Stimulated activated CD4-positive, alpha-beta T cell treated with anti-CD3 and anti-CD28 coated beads, TNF-alpha, amount 100 ng/mL, for 1 hour (primary cell): ENCODE measurements at places on chromosomes 12 and 14.

DNA sequence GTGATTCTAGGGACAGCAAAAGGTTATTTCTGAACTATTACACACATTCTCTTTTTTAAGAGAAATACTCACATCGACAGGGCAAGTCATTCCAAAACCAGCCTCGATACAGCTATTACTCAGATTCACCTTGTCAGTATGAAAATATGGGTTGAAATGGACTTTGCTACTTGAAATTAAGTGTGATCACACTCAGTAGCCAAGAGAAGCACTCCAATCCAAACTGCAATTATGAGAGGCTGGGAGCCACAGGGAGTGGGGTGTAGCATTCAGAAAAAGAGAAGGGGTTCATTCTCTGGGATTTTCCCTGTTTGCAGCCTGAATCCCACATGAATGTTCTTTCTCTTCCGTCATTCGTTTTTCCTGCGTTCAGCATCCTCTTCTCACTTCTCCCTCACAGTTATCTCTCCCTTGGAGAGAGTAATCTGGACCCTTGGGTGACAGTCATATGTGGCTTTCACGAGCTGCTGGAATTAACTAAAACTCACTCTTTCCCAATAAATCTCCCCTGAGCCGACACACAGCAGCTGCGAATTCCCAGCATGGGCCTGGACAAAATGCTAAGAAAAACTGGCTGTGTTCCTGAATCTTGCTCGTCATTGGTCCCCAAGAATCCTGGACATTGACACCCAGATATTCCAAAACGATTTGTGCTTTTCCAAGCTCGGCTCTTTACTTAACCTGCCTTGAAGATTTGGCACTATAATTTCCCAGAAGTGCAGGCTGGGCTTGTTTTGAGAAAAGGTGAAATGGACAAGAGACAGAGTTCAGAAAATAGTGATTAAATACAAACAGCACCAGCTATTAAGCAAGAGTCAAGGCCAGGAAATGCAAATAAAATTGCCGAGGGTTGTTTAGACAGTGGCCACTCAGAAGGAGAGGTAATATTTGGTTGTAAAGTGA is 199.5 kb upstream of the PLEKHG7 start:
- DNase-seq, result no peak

GRCh38 chr12:119594772-119595445 is 1.3 kb downstream of the TMEM233 start:
- no peak for DNase-seq

- no peak for DNase-seq
These were observed 130.7 kb upstream of the PWP1 start for GRCh38 chr12:107554941-107555340.

DNA sequence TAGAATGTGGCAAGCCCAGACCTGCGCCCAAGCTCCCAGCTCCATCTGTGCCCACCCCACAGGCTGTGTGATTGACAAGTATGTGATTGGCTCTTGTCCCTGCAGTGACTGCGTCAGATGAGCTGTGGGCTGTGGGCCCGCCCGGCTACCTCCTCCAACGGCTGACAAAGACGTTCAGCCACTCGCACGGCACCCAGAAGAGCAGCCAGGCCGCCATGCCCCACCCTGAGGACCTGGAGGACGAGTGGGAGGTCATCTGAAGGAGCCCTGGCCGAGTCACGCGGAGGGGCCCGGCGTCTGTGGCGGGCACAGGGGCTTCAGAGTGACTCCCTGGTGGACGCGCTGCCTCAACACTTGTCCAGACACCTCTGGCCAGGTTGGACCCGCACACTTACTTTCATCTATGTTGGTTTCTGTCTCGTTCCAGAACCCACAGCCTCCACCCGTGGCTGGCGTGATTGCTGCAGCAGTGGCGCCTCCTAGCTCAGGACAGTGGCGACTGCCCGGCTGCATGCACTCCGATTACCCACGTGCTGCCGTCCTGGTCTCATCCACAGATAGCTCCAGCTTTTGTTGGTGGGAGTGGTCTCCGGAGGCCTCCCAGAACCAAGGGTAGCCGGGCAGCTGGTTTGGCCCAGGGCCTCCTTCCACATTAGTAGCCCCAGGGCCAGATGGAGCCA is 11.4 kb downstream of the ANKRD9 start:
- no peak for DNase-seq

DNA sequence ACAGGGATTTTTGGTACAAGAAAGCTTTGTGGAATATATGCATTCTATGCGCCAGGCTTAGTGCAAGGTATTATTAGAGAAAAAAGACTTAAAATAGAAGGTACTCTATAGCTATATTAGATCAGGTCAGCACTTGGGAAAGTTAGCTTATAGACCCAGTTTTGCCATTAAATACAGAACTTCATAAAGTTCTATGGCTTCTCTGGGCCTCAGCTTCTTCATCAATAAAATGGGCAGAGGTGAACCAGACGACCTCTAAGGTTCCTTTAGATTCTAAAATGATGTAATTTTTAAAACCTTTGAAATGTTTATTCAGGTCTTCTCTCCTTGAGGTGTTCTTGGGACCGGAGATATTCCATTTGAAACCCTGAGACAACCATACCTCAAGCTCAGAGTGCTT is 7.1 kb downstream of the CNPY2 start:
- DNase-seq, result no peak

GRCh38 chr14:64692189-64692985 is 11.8 kb upstream of the PLEKHG3 start:
- DNase-seq, result no peak

DNA sequence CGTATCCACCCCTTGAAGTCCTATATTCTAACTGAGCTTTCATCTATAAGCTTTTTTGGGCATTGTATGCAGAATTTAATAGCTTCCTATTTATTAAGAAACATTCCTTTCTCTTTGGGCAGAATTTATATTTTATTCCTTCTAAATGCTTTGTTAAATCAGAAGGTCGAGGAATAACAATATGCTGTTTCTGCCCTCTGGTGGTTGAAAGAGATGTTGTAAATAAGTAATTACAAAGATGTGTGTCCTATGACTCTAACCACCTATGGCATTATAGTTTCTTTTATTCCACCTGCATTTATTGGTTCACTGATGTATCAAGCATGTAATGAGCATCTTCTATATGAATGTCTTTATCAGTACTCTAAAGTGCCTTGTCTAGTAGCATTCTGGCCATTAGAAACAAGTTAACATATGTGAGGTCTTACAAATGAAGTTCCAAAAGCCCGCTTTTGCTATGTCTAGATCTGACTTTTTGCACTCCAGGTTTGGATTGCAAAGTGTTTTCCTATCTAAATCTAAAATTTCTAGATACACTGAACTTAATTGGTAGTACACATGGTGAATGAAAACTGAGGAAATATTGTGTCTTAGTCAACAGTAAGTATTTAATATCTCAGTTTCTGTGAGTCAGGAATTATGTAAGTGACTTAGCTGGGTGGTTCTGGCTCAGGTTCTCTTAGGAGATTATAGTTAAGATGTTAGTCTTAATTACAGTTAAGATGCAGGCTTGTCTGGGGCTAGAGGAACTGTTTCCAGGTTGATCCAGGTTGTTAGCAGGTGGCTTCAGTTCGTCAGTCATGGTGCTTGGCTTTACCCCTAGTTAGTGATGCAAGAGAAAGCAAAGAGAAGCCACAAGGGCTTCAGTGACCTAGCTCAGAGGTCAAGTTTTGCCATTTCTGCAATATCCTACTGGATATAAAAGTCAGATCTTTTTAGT is 57.5 kb downstream of the PLEKHA5 start:
- no peak for DNase-seq

GRCh38 chr14:84446250-84446649 is 1083.7 kb upstream of the FLRT2 start:
- no peak for DNase-seq
